Naive B cell (primary cell): ENCODE measurements at places on chromosomes 11 and 22.

GRCh38 chr11:1792461-1792860 lies 28.7 kb upstream of the CTSD start:
- DNase-seq: no peak

- no peak for DNase-seq
Measured at GRCh38 chr22:49132009-49132408, 695.7 kb downstream of the BRD1 start.

DNA sequence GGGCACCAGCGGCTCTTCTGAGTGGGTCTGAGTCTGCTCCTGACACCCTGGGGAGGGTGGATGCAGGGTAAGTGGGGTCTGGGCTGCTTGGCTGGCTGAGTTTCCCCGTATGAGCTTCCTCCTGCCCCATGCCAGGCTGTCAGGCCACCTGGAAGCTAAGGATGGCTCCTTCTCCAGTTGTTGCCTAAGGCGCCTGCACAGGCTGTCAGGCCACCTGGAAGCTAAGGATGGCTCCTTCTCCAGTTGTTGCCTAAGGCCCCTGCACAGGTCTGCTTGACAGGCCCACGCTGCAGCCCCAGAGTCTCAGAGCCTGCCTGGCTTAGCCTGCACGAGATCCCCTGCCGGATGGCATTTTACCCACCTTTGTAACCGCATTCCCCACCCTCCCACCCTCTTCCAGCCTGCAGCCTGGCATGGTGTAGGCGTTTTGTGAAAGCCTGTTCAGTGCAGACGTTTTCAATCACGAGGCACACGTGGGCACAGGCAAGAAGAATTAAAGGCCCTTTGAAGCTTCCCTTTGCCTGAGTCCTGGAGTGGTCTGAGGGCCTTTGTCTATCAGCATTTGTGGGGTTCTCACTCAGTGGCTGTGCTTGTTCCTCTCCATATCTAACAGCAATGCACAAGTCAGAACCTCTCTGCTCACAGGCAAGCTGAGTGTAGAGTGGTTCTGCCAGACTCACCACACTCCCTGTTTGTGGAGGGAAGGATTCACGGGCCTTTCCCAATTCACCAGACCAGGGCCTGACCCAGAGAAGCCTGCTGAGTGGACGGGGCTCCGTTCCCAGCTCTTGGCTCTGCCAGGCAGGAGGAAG lies 40.2 kb upstream of the B3GAT1 start:
- no peak for DNase-seq

GRCh38 chr22:43955883-43956782 lies 891 bp downstream of the SAMM50 start:
- DNase-seq: peak; percentile 53

DNA sequence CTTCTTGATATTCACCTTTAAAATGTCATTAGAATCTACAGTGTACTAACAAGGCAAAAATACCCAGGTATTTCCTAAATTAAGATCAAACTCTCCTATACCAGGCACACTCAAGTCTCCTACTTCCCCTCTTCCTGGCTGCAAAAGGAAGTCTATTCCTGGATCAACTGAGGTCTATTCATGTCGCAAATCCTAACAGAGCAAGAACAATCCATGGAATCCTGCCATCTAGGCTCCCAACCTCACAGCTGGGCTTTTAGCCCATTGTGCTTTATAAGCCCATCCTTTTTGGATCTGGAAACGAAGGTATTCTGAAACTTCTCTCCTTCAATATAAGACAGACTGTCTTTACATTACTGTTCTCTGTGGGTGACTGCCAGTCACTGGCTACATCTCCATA lies 161.8 kb downstream of the SOX6 start:
- DNase-seq: no peak
